ENCODE measurements at places on chromosomes 5 and 9.

DNA sequence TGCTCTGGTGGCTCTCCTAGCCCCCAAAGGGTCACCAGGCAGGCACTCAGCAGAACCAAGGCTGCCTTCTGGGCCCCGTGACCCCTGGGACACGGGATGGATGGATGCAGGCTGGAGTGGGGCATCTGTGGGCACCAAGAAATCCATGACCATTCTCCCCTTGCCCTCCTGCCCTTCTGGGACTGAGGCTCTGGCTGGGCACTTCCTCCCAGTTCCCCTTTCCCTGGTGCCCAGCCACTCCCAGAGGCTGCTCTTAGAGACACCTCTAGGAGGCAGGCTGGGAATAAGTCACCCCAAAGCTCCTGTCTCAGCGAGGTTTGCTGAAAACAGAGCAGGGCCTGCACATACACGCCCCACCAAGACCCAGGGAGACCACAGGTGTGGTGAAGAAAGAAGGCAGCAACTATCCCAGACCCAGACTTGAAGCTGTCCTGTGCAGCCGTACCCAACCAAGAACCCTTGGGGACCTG, 943 bp downstream of the STING1 start:
- peak; percentile 67 for DNase-seq

- no peak for DNase-seq
These were observed 19.2 kb downstream of the TNPO1 start for GRCh38 chr5:72835633-72836032.

GRCh38 chr5:32450952-32451351, 6.4 kb upstream of the ZFR start:
- DNase-seq: no peak

- no peak for DNase-seq
These were observed 118.4 kb downstream of the PLK2 start for GRCh38 chr5:58341476-58341875.

- no peak for DNase-seq
These were observed 11.2 kb upstream of the GLDC start for GRCh38 chr9:6656614-6657300.

GRCh38 chr5:53327811-53328334, 152.6 kb upstream of the FST start:
- DNase-seq: no peak

DNA sequence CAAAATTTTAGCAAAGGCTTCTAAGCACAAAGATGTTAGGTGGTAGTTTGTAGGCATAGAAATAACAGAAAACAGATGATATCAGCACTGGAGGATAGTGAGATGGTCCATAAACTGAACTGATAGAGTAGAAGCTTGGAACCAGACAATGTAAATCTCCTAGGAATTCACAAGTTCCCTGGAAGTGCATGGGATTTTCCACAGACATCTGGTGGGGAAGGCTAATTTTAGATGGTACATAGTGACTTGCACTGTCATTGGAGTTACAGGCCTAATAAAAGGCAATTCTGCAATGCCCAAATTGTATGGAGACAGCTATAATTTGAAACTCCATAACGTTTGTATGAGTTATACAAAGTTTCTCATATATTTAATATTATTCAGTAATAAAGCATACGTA, 653.0 kb upstream of the MEF2C start:
- DNase-seq: no peak

DNA sequence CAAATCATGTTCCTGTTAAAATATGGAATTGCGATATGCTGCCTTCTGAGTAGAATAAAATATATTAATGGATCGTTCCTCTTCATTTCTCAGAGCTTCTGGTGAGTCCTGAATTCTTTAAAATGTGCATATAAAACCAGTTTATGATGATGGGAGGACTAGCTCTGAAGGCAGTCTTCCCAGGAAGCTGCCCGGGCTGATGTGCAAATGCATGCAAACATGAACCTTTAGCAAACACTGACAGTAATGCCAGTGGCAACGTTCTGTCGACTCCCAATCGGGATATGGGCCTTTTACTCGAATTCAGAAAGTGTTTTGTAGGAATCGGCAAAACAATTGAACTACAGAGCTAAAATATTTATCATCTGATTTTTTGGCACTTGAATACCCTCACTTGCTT, 93.6 kb downstream of the TLE4 start:
- no peak for DNase-seq

DNA sequence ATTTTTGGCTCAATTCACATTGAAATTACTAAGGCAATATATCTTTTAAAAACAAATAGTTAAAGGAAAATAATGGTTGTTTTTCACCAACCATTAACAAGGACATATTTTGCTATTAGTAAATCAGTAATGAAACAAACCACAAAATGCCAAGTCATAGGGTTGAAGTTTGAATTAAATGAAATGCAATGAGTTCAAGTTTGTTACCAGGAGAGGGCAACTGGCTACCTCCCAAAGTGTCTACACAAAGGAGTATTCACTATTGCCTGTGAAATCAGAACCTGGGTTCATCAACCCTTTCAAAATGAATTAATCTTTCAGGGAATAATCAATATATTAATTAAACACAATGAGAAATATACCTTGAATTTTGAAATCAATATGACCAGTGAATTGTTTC, 138.4 kb upstream of the DMRTA1 start:
- no peak for DNase-seq

DNA sequence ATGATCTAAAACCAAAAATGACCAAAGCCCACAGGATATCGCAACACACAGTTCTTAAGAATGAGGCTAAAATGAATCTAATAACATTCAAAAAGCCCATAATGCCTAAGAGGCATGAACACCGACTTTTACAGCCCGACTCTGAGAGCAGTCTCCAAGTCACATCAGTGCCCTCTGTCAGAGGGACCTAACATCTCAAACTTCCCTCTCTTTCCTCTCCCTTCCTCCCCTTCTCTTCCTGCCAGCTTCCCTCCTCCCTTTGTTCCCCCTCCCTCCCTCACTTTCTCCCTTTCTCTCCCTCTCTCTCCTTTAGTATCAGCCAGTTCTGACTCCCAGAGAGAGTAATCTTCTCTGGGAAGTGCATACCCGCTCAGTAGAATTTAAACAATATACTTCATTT, 154.4 kb downstream of the GLIS3 start:
- DNase-seq: no peak

DNA sequence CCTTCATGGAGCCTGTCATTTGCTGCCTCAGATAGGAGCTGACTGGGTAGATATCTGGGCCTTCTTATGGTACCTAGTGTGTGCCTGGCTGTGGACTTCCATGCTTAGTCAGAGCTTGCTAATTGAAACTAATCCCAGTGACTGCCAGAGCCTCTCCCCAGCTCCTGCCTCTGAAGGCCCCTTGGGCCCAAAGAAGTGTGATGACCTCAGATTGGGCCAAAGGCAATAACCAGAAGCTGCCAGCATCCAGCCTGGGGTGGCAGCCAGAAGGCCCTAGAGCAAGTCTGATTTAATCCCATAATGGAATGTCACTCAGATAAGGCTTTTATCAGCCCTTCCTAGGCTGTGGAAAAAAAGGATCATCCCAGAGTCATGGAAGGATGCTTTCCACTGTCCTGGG, 17.1 kb upstream of the CDC23 start:
- no peak for DNase-seq

- no peak for DNase-seq
These were observed 264.3 kb upstream of the KCNN2 start for GRCh38 chr5:114097570-114097969.

DNA sequence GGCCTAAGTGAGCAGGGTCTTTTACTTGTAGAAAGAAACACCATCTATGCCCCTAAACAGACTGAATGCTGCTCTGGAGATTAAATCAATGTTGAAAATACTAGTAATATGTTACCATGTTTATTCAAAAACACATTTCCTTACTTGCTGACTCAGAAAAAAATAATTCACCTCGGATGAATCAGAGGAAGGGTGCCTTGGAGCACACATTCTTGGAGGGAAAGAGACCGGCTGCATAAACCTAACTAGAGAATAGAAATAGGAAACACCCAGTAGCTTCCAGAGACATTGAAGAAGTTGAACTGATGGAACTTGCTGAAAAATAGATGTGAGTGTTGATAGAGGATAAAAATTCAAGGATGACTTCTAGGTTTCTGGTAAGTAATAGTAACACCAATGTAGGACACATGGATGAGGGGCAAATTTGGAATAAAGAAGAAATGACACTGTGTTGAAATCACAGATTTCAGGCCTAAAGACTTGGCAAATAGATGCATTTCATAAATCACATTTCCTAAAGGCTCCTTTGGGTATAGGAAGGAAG, 76.9 kb upstream of the MINAR2 start:
- no peak for DNase-seq

DNA sequence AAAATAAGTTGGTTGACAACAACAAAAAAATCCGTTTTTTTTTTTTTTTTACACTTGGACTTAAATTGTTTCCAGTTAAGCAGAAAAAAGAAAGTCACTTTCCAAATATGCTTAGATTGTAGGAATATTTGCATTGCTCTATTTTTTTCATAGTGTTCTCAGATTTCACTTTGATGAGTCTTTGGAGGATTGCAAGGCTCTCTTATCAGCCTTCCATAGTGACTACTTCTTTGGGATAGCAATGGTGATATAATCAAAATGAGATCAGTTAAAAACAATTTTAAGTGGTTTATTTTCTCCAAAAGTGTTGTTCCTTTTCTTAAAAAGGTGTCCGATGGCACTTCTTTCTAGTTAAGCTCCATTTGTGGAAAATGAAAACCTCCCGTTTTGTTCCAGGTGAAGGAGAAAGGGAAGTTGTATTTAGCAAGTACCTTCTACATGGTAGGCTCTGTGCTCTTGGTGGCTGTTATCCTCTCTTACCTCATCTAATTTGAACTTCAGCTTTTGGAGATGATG, 3.9 kb downstream of the RASGRF2 start:
- DNase-seq: no peak

DNA sequence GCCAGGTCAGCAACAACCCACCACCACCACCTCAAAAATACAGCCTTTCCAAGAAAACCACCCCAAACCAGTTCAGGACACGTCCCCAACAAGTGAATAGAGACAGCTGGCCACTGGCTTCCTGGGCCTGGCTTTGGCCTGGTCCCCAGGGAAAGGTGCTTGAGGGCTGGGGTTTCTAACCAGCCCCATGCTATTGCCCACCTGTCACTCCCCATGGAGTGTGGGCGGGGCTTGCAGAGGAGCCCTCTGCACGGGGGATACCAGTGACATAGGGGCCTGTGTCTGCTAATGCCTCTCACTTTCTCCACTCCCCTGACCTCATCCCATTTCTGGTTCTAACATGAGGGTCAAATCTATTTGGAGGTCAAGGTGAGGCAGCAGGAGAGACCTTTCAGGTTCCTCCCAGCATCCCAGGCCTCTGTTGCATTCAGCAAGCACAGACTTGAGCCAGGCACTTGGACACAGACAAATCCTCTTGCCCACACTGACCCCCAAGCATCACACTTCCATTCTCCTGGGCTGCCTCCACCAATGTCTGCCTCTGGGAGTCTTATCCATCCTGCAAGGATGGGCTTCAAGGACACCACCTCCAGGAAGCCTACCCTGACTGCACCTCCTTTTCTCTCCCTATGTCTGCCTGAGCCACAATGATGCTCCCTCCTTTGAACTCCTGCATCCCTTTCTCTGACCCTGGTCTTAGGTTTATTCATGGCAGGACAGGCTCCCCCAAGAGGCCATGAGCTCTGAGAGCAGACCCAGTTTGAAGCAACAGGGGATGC, 16.1 kb upstream of the TTLL11 start:
- no peak for DNase-seq

GRCh38 chr9:89391585-89391984, 73.3 kb downstream of the SECISBP2 start:
- DNase-seq: no peak

- no peak for DNase-seq
These were observed 71.8 kb upstream of the ADAMTS2 start for GRCh38 chr5:179417016-179417415.

GRCh38 chr9:127140181-127140580, 17.7 kb upstream of the ANGPTL2 start:
- no peak for DNase-seq

DNA sequence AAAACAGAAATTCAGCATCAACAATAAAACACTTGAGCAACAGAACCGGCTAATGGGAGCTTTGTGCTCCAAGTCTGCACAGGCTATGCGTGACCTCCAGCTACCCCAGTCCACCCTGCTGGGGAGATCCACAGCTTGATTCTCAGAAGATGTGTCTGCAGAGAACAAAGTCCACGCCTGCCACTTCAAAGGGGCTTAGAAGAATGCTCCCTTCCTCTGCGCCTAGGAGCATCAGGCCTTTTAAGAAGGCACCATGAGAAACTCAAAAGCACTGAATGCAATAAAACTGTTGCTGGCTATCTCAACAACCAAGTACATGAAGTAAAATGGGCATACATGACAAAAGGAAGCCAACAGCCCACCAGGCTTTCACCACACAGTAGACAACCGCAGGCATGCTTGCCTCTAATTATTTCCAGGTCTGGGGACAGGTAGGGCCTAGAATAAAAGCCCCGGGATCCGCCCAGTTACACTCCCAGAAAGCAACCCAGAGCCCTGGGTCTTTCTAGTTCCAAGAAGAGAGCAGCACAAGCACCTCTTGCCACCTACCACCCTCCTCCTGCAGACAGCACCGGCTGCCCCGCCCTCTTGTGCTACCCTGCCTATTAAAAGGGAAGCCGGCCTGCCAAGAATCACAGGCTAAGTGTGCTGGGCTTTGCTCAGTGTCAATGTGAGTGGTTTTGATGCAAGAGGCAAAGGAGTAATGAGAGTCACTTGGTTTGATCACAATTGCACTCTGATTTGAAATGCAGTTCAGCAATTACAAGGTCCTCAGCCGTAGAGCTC, 123.2 kb downstream of the SPOCK1 start:
- no peak for DNase-seq

DNA sequence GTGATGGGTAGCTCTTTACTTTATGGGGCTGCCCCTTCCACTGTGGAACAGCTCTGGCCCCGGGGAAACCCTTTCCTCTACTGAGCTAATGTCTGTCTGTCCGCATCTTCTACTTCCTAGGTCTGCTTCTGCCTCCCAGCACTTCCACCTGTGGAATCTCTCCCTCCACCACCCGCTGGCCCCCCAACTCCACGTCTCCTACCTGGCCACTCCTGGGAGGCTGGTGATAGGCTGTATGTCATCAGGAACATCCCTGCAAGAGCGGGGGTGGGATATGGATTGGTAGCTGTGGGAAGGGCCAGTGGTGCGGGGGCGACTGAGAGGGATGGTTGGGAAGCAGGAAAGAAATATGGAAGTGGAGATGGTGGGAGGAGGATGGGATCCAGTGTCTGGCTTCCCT, 9.2 kb downstream of the ALAD start:
- DNase-seq: no peak

- no peak for DNase-seq
These were observed 110.9 kb downstream of the AOPEP start for GRCh38 chr9:94837404-94837803.

- DNase-seq: no peak
These were observed 200.8 kb upstream of the ST8SIA4 start for GRCh38 chr5:101103874-101104273.

DNA sequence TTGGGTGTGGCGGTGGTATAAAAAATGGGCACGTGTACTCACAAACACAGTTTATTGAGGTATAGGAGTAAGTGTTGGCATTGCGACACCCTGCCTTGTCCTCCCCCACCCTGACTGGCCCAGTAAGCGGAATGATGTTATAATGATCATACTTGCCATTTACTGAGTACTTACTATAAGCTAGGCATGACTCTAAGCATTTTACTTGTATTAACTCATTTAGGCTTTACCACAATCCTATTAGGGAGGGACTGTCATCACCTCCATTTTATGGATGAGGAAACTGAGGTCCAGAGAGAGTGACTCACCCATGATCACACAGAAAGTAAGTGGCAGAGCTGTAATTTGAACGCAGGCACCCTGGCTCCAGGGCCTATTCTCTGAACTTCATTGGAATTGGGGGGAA, 2.3 kb downstream of the SMIM3 start:
- no peak for DNase-seq

All from left lung (tissue), 14 donors.